CD4-positive, alpha-beta T cell (primary cell): ENCODE measurements at places on chromosomes 13 and 19.

DNA sequence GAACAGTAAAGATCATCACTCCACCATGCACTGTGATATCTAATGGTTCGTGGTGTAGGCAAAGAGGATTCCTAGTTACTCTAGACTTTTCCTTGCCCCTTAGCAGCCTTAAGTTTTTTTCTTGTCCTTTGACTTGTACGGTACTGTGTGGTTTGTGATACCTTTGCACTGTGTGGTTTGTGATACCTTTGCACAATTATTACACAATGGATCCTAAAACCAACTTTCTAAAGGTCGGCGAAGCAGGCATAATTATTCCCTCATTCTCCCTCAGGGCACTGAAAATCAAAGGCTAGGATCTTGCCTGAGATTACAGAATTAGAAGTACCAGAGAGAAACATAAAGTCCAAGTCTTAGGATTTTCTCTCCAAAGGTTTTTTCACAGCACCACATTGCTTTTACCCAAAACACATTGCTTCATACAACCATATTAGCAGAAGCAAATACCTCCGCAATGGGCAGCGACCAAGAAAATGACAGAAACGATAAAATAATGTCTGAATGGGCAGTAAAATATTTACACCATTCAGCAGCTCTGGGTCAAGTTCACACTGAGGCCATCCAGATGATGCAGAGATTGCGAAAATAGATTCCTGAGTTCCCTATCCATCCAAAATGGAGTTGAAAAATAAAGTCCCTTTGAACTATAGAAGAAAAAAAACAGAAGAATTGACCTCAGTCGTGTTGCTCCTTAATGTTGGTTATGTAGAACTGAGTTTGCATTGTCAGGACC, 106.4 kb downstream of the FGF14 start:
- no peak for DNase-seq

- no peak for DNase-seq
Observed at GRCh38 chr13:69199664-69200063, 908.0 kb upstream of the ATXN8OS start.

GRCh38 chr13:71838842-71839241, 28.2 kb downstream of the DACH1 start:
- no peak for DNase-seq

DNA sequence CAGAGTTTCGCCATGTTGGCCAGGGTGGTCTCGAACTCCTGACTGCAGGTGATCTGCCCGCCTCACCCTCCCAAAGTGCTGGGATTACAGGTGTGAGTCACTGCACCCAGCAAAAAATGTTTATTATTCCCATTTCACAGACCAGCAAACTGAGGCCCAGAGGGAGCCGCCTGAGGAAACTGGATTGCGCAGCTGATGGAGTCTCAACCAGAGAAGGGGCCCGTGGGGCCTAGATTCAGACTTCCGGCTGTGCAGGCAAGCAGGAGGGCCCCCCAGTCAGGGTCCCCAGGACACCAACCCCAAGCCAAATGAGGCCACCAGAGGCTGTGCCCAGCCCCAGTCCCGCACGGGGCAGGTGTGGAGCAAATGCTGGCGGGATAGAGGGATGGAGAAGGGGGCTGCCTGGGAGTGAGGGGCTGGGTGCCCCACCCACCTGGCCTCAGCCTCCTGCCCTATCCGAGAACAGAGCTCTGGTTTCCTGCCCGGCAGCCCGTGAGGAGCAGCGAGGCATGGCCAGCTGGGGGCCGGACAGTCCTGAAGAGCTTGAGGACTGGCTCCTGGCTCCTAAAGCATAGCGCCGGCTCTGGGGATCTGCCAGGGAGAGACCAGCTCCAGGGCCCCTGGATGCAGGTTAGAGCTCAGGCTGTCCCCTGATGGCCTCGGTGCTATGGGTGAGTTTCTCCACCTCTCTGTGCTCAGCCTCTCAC, 22.0 kb downstream of the MISP start:
- no peak for DNase-seq

DNA sequence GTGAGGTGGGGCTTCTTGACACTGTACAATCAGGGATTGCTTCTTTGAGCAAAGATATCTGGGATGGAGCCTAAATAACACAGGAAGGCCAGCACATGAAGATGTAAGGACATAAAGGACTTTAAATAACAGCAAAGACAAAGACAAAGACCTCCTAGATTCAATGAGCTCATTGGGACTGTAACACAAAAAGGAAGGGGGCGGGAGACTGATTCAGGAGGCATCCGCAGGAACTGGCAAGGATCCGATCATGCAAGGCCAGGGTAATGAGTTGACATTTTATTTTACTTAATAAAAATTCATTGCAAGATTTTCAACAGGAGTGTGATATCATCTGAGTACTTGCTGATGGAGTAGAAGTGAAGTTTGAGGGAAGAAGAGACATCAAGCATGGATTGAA, 121.5 kb downstream of the LHFPL6 start:
- no peak for DNase-seq

DNA sequence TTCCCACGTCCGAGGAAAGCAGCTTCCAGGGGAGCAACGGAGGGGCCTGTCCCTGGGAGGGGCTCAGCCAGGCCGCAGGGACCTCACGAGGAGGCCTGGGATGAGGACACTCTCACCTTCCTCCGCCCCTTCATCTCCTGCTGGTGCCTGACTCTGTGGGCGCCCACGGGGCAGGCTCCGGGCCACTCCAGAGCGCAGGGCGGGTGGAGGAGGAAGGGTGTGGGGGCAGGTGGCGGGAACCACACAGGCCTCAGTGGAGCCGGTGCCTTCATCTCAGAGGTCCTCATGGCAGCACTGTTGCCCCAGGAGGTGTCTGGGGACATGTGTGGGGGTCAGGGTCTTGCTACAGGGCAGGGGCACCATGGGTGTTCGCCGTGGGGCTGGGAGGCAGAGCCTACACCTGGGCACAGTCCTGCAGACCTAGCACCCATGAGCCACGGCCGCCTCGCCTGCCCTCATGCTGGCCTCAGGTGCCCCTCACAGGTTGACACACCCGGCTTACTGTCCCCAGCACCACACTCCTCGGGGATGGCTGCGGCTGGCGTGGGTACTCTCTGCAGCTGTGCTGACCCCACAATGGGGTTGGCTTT, 10.1 kb upstream of the TMEM255B start:
- no peak for DNase-seq

- DNase-seq: peak; percentile 23
Observed at GRCh38 chr19:16778796-16779411, 50.3 kb upstream of the SIN3B start.

DNA sequence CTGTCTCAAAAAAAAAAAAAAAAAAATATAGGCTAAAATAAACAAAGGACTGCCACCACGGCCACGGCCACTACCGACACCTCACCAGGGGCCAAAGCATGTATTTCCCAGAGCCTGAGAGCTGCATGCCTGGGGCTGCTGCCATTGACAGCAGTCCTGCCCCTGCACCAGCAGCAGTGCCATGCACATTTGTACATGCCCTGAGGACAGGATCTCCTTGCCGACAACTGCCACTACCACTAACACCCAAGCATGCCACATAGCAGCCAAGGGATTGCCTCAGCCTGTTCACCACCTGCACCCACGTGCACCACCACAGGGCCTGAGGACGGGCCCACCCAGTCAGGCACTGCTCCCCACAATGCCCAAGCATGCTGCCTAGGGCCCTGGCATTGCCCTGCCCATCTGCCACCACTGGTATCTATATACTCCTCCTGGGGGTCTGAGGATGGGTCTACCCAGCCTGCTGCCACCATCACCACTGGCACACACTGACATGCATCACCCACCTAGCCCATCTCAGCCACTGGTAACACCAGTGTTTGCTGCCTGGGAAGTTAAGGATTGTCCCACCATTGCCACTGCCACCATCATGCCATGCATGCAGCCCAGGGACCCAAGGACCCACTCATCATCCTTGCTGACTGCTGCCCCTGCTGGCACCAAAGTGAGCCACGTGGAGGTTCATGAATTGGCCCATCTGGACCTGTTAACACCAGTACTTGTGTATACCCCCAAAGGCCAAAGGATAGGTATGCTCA, 10.6 kb upstream of the NUP62 start:
- DNase-seq: no peak

DNA sequence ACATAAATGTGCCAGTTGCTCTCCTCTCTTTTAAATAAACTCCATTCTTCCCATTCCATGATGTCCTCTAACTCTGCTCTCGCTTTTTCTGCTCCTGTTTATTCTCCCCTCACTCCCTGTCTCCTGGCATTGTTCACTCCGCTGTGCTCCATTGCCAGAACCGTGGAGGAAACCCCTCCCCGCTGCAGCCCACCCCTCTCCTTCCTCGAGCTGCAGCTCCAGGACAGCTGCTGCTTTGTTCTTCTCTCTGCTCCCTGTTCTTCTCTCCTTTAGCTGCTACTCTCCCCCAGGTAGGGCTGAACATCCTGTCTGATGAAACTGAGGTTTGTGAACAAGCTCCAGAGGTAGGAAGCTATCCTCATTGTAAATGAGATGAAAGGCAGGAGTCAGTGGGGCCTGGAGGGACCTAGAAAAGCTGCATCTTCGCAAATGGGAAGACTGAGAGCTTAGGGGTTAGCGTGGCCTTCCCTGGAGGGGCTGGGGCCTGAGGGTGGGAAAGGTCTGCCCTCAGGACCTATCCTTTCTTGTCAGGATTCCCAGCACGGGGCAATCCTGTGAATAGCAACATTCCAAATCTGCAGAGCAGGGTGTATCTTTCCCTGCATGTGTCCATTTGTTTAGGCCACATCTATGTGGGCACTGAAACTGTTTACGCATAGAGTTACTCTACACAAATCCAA, 243.7 kb downstream of the DNAJC15 start:
- no peak for DNase-seq

DNA sequence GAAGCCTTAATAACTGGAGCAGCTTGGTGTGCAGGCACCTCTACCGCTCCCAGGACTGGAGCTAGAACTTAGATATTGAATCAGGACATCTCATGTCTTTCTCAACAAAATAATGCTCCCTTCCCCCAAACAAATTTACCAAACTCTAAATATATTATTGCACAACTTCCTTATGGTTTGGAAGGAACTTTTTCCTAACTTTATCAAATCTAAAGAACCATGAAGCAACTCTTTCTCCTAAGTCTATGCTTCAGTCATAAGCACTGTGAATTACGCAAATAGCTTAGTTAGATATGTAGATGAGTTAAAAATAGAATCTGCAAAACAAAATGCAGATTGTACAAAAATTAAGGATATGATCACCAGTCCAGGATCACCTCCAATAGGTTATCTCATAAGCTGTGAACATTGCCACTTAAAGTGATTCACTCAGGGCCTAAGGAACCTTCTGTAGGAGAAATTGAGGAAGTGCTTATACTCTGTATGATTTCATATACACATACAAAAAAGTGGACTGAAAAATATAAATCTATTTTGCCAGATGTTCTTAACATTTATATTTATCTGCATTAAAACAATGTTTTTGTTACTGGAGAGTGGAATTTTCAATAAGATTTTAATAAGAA, 20.4 kb upstream of the MAB21L1 start:
- DNase-seq: no peak

- DNase-seq: no peak
Observed at GRCh38 chr19:8238251-8238650, 29.1 kb downstream of the CERS4 start.

GRCh38 chr19:1284293-1284978, 1.2 kb upstream of the EFNA2 start:
- no peak for DNase-seq

DNA sequence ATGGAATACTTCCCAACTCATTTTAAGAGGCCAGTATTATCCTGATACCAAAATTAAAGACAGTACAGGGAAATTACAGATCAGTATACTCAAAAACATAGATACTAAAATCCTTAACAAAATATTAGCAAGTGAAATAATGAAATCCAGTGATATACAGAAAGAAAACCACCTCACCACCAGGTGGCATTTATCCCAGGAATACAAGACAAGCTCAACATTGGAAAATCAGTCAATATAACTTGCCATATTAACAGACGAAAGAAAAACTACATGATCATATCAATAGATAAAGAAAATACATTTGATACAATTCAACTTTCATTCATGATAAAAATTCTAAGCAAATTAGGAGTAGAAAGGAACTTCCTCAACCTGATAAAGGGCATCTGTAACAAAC, 6.7 kb upstream of the GNA15 start:
- no peak for DNase-seq

GRCh38 chr19:43755256-43755801, 567 bp upstream of the SMG9 start:
- DNase-seq: peak; percentile 74

GRCh38 chr19:11016631-11017030, 55.8 kb downstream of the SMARCA4 start:
- DNase-seq: no peak

- no peak for DNase-seq
Observed at GRCh38 chr13:32878163-32878562, 138.1 kb upstream of the KL start.

DNA sequence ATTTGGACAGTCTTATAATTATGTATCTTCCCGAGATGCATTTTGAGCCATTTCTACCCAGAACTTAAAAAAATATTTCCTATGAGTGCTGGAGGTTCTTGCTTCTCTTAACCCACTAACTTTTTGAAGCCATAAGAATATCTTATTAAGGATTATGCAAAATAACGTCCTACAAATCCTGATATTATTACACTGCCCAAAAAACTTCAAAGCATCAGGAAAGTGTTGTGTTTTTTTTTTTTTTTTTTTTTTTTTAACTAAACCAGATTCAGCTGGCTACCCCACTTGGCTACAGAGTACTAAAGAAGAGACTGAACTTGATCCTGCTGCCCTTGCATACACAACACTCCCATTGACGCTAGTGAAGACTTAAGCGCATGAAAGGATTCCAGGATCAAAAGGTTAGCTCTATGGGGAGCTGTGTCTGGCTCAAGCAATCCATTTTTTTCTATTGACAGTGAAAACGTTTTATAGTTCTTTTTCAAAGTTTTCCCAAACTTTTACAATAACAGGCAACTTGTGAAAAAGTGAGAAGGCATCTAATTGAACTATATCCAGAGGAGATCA, 141.4 kb downstream of the KCNRG start:
- no peak for DNase-seq

DNA sequence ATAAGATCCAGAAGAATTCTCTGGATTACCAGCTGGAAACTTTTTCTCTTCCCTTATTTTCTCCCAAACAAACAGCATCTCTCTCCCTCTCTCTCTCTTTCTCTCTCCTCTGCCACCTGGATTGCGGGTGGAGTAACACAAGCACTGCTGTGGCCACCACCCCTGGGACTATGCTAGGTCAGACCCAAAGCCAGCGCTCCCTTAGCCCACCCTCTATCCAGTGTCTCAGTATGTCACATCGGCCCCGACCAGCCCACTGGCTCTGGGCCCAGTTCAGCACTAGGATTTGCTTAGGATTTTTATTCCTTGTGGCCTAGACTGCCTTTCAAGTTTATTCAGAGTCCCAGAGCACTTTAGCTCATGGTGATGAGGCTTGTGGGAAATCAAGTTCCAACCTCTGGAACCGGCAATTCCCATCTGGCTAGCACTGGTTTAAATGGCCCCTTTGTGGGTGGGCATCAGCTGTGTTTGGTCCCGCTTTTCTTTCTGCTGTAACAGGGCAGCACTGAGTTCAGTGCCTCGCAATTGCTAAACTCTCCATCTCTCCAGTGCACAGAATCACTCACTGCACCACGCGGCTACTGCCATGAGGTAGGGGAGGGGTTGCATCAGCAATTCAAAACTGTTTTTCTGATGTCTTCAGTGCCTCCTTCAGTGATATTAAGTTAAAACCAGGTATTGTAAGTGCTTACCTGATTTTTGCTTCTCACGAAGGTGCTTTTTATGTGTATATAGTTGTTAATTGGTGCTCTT, 1623.1 kb downstream of the SLITRK5 start:
- DNase-seq: no peak
